ENCODE measurements at places on chromosomes 16 and 17. TPM values are rescaled to one million over a fixed set of nuclear protein-coding genes. Genes with fewer than 3 reads are reported as not detected.

- DNase-seq, result no peak
Observed at GRCh38 chr17:17902877-17903276, 66.1 kb upstream of the SREBF1 start.

GRCh38 chr17:82871056-82871775 lies 31.4 kb upstream of the ZNF750 start:
- no peak for DNase-seq

- peak; percentile 42 for DNase-seq
Observed at GRCh38 chr17:71287071-71287823, 833.6 kb upstream of the SOX9 start.

CBFB gene
- total RNA-seq, result 98.3 TPM

GSDMA gene
- total RNA-seq, result not detected
